ENCODE measurements at places on chromosomes 16 and 17. TPM values are rescaled to one million over a fixed set of nuclear protein-coding genes. Genes with fewer than 3 reads are reported as not detected.

The DDX19B gene
- 22.9 TPM for total RNA-seq

The FAM117A gene
- 7.2 TPM for total RNA-seq

The TOP2A gene
- total RNA-seq, result 148 TPM

The HOXB8 gene
- not detected for total RNA-seq

The GPR142 gene
- not detected for total RNA-seq

The DNAH17 gene
- total RNA-seq, result 0.07 TPM

The OGFOD1 gene
- total RNA-seq, result 70.0 TPM

The NKIRAS2 gene
- total RNA-seq, result 17.1 TPM

The KRTAP4-1 gene
- not detected for total RNA-seq

The CLEC18B gene
- total RNA-seq, result 0.20 TPM

The CCL3 gene
- not detected for total RNA-seq

The MMP15 gene
- total RNA-seq, result 8.4 TPM

The RNF222 gene
- 0.07 TPM for total RNA-seq

The ARHGDIG gene
- not detected for total RNA-seq

The DOC2B gene
- not detected for total RNA-seq

The USH1G gene
- 0.10 TPM for total RNA-seq

The CDH1 gene
- 216 TPM for total RNA-seq

Measured in foreskin keratinocyte (primary cell).